B cell (primary cell): ENCODE measurements at places on chromosomes 6 and 20.

GRCh38 chr6:3390698-3391097, 66.2 kb downstream of the SLC22A23 start:
- DNase-seq: no peak

GRCh38 chr6:166341464-166341863, 881 bp downstream of the SFT2D1 start:
- peak; percentile 52 for DNase-seq

DNA sequence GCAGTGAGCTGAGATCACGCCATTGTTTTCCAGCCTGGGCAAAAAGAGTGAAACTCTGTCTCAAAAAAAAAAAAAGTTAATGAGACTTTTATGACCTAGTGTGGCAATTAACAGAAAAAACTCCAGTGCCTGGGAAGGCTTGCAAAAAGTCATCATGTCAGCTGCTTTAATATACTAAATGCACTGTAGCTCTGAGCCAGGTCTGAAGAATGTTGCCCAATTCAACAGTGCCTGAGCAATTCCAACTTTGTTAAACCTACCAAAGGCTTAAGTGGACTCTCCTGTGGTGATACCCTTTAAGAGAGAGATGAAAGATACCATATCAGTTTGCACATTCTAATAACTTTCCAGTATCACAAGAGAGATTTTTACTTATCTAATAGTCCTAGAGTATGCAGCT, 6.5 kb upstream of the ROS1 start:
- no peak for DNase-seq

GRCh38 chr6:118500130-118501015, 47.7 kb upstream of the PLN start:
- no peak for DNase-seq

- DNase-seq: no peak
Observed at GRCh38 chr6:165487347-165487746, 175.7 kb downstream of the PDE10A start.

- DNase-seq: no peak
Observed at GRCh38 chr6:131136021-131136786, 937 bp downstream of the AKAP7 start.

DNA sequence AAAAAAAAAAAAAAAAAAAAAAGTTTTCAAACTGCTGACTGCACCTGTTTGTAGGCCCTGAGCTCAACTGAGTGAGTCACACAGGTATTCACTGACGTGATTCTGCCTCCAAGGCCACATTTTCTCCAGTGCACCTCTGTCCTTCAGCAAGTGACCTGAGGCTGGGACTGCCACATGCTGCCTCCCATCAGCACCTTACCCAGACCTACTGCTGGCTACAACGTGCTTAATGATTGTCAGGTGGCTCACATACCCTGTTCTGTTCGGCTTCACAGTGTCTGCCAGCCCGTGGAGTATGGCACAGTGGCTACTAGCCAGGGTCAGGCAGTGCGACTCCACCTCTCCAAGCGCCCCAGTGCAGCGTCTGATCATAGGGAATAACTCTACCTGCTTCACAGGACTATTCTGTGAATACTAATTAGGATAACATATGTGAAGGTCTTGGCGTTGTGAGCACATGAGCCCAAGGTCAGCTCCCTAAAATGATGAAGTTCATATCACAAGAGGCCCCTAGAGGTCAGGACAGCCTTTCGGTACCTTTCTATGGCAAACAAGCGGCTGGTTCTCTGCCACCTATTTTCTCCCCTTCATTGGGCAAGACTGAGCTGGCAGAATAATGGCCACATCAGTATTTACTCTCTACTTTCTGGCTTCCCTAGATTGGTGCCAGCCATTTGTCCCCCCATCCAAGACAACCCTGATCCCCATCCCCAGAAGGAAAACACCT, 28.1 kb downstream of the RIPOR3 start:
- no peak for DNase-seq

GRCh38 chr6:130602151-130602770, 224.9 kb upstream of the SMLR1 start:
- no peak for DNase-seq

DNA sequence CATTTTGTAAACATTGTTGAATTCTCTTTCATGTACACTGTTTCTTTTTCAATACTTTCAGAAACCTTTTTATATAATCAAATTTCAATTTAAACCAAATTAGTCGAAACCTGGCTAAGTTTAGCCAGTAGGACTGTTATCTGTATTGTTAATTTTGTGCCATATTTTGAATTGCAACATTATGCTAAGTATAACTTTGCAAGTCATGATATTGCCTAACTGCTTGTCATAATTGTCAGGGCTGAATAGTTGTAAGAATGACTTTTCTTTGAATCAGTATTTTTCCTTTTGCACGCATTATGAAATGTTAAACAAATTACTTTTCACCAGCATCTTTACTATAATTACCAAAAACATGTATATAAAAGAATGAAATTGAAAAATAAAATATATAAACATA, 82.7 kb downstream of the SAMD3 start:
- no peak for DNase-seq

DNA sequence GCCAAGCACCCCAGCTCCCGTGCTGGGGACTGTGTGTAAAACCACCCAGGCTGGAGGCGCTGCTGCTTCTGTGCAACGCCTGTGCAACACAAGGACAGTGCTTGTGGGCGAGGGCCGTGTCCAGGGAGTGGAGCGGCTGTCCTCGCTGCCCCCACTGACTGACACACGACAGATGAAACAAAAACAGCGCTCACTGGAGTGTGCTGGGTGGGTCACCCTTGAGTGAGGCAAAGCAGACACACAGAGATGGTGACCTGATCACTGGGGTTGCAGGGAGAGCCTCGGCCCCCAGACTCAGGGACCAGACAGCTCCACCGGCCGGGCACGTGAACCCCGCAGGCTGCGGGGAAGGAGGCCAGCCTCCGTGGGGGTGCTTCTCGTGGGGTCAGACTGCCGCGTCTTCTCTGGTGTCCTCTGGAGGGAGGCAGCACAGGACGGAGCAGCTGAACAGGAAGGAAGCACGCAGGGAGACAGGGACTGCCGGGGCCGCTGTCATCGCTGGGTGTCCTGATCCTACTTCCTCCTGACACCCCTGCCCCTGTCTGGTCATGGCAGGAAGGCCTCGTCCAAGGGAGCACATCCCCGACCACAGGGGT, 75.9 kb upstream of the CST7 start:
- DNase-seq: no peak

GRCh38 chr6:134722200-134722870, 227.6 kb downstream of the ALDH8A1 start:
- DNase-seq: no peak
